ENCODE measurements at places on chromosomes 5 and 9.

- no peak for DNase-seq
Measured at GRCh38 chr5:26700759-26701384, 337.5 kb downstream of the CDH9 start.

DNA sequence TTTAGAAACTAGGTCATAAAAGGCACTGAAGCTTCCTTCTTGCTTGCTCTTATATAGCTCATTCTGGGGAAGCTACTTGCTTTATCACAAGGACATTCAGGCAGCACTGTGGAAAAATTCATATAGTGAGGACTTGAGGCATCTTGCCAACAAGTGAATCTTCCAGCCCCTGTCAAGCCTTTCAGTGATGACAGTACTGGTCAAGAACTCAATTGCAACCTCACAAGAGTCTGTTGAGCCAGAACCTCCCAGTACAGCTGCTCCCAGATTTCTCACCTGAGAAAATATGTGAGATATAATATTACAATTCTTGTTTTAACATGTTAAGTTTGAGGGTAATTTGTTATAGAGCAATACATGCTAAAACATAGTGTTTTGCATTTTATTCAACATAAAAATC is 2011.0 kb upstream of the NUDT12 start:
- DNase-seq: no peak

- DNase-seq: no peak
Measured at GRCh38 chr9:130271473-130271872, 5.9 kb downstream of the HMCN2 start.

DNA sequence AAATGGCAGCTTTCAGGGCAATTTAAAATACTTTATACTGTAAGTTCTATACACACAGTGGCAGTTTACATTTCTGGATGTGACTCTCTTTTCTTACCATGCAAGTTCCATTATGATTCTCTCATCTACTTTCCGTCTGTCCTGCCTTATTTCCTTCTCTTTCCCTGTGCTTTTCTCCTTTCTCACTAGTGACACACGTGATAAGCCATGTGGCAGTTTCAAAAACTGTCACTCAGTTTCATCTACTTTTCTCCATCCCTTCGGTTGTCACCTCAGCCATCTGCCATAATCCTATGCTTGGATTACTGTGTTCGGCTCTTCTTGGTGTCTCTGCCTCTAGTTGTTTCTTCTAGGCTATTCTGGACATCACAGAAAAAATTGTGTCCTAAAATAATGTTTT is 46.8 kb upstream of the ATG10 start:
- DNase-seq: no peak

- DNase-seq: no peak
Measured at GRCh38 chr5:167485061-167485774, 806.2 kb upstream of the WWC1 start.

GRCh38 chr5:42951293-42951840 is 88.8 kb downstream of the ANXA2R start:
- peak; percentile 79 for DNase-seq

DNA sequence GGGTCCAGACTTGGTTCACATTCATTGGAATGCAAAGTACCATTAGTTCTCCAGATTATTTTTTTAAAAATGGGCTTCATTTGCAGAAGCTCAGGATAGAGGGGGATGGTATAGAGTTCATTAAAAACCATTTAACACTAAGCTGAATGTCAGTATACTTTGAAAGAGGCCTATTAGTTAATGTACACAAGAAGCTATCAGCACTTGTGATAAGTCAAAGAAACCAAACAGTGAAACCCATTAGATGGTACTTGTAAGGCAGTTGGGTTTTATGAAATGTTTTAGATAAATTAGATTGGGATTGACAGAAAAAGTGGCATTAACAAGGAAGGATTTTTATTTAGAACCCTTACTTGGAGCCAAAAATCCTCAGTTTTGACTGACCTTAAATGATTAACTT is 229.2 kb upstream of the MPDZ start:
- DNase-seq: no peak

DNA sequence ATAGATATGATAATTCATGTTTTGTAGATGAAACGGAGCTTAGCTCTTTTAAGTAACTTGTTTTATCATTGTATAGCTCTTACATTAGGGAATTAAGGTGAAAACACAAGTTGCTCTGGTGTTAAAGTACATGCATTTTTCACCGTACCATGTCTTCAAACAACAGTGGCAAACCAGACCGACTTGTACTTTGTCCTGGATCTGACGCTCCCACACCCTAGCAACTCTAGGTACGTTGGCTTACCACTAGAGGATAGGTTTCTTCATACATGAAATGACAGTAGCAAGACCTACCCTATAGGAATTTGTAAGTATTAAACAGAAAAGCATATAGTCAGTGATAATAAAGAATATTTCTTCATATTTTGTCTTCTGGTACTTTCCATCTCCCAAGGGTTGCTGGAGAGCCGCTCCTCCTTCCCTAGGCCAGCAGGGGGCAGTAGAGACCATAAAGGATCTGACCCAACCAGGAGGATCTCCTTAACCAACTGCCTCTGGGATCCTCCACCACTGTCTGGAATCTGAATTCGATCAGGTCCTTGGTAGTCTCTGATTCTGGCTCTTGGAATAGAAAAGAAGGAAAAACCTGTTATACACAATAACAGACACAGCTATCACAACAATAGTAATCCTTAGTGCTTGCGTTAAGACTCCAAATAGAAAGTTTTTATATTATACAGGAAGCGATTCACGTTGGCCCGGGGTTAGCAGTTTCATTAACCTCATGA is 136.7 kb downstream of the CAVIN4 start:
- peak; percentile 15 for DNase-seq

GRCh38 chr9:90960941-90961340 is 159.3 kb downstream of the SYK start:
- DNase-seq: no peak

DNA sequence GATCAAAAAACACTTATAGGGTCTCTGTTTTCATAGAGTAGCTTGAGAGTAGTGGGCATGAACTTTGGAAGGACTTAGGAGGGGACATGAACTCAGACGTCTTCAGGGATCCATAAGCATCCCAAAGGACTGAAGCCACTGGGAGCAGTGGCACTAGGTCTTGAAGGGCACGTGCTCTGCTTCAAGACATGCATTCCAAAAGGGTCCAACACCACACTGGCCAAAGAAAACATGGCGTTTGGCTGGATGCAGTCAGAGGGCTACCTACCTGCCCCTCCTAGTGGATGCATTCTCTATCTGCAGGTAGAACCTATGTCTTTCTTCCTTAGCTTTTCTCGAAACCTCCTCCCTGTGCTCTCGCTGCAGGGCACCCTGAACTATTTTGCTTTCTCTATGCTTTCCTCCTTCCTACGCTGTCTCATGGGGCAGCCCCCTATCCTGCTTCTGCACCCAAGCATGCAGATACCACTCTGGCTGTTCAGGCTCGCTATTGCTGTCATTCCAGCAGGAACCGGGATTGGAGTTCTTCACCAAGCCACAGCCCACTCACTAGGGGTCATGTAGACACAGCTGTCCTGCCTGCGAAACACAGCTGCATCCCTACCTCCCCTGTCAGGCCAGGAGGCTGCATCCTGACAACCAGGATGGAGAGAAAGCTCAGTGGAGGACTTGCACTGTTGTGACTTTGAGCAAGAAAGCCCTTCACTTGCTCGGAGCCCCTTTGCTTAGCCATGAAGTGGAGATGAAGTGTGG is 11.9 kb downstream of the FAM240B start:
- no peak for DNase-seq

DNA sequence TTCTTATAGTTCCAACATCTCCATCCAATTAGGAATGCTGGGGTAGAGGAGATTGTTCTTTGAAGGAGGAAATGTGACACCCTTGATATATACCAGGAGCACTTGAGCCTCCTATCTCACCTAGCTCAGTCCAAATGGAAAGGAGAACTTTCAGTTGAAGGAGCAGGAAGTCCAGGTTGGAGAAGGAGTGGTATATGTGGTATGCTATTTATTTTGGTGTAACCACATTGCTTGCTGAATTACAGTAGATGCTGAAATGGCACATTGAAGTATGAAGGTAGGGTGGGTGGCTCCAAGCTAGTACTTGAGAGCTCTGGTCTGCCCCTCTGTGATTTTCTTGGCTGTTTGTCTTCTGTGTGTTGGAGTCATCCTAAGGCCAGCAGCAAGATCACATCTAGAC is 6.1 kb downstream of the CSNK1G3 start:
- DNase-seq: no peak
